Trophoblast cell (in vitro differentiated cells and primary cell): ENCODE measurements at places on chromosomes 11 and 22.

GRCh38 chr11:28457481-28458065 lies 349.4 kb downstream of the METTL15 start:
- peak; percentile 96 for DNase-seq

- no peak for DNase-seq
These were observed 11.0 kb downstream of the MS4A6E start for GRCh38 chr11:60338053-60338452.

- DNase-seq: no peak
These were observed 73.0 kb upstream of the PAX6 start for GRCh38 chr11:31884080-31884479.

GRCh38 chr11:88515002-88515401 lies 177.5 kb upstream of the CTSC start:
- DNase-seq: no peak

GRCh38 chr11:6778518-6778917 lies 4.3 kb upstream of the OR2AG1 start:
- DNase-seq: no peak

DNA sequence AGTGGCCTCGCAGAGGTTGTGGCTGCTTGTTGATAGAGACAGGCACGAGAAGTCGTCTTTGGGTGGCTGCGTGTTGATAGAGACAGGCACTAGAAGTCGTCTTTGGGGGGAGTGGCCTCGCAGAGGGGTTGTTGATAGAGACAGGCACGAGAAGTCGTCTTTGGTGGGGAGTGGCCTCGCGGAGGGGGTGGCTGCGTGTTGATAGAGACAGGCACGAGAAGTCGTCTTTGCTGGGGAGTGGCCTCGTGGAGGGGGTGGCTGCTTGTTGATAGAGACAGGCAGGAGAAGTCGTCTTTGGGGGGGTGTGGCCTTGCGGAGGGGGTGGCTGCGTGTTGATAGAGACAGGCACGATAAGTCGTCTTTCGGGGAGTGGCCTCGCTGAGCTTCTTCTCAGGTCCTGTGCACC lies 328.8 kb downstream of the TBC1D22A start:
- DNase-seq: no peak

- DNase-seq: no peak
These were observed 3.1 kb downstream of the HTR3B start for GRCh38 chr11:113907681-113908080.

- DNase-seq: no peak
These were observed 266.7 kb upstream of the B3GAT1 start for GRCh38 chr11:134678744-134679143.

GRCh38 chr11:120702656-120703055 lies 191.1 kb downstream of the GRIK4 start:
- DNase-seq: no peak

- DNase-seq: no peak
These were observed 104.2 kb upstream of the HSD17B12 start for GRCh38 chr11:43576320-43576802.

DNA sequence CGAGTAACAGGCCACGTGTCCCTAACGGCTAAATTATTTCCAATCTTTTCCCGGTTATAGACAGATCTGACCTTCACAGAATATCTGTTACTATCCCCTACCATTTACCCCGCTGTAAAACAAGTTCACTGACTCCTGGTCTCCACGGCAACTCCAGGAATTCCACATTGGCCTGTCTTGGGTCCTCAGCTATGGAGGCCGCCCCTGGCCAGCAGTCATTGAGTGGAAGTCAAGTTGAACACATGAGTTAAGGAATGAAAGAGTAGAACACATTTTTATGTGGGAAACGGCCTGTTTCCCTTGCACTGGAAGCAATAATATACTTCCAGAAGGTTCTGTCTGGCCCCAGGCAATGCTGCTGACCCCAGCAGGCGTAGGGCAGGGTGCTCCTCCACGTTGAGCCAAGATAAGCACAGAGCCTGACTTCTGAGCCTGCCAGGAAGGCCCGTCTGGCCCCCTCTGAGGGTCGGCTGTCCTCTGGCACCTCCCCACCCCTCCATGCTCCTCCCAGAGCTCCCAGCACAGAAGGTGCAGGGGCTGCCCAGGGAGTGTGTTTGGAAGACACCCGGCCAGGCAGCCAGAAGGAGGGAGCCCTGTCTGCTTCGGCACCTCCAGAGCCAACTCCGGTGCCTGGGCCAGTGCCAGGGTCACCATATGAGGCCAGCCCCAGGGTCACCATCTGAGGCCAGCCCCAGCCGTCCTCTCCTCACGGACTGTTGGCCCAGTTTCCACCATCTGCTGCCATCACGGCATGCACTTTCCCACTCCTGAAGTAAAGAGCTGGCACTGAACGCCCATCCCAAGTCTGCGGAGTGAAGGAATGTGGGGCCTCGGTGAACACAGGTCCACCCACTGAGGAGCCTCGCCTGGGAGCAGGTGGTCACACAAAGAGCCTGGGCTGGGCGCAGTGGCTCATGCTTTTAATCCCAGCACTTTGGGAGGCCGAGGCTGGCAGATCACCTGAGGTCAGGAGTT lies 813.2 kb downstream of the BRD1 start:
- DNase-seq: no peak

GRCh38 chr11:14242187-14242586 lies 116.8 kb downstream of the RRAS2 start:
- no peak for DNase-seq

GRCh38 chr11:116981266-116981885 lies 116.9 kb downstream of the SIK3 start:
- no peak for DNase-seq

GRCh38 chr22:49010070-49010863 lies 817.4 kb downstream of the BRD1 start:
- DNase-seq: no peak

- DNase-seq: peak; percentile 58
These were observed 79.0 kb downstream of the AASDHPPT start for GRCh38 chr11:106156290-106156937.

DNA sequence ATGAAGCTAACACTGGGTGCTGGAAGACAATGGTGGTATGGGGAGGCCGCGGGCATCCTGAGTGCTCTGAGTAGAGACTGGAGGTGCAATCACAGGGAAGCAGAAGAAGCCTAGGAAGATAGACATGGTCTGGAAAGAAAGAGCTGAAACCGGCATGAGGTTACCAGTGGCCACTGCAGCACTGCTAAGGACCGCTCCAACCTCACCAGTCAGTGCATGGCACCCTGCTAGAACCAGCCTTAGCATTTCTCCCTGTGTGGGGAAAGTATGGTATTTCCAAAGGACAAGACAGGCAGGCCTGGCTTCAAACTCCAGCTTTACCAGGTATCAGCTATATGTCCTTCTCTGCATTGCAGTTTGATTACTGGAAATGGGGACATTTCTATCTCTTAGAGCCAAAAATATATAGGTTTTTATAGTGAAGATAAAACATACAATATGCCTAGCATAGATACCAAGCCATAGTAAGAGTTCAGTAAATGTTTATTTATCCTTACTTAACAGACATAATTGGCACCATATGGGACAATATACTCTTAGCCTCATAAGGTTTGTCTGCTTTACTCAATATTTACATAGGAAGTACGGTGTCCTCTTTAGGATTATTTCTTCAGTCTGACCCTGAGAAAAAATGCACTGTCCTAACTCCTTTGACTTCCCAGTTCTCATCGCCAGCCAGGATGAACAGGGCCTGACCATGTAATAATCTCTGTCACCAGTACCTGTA lies 231.1 kb downstream of the TENM4 start:
- DNase-seq: no peak

DNA sequence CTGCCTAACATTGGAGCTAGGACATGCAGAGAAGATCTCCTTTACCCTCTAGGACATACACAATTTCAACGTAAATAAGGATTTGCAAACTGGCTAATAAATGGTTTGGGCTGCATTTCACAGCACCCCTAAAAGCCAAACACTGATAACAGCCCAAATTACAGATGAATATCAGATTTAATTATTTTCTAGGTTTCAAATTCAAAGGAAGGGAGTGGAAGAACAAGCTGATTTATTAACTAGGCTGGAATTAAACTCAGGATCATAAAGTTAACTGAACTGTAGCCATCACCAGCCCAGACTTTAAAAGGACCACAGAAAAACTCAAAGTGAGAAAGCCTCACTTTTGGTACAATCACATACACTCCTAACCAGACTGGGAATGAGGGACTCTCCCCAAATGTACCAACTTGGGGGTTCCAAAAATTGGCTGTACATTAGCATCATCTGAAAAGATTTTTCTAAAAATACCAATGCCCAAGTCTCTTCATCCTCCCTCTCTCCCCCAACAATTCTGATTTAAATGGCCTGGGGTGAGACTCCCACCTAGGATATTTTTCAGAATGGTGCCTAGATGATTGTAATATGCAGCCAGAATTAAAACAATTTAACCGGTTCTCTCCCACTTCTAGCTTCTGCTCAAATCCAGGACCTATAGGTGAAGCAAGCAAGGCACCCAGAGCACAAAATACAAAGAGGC lies 43.5 kb downstream of the SYTL2 start:
- no peak for DNase-seq

DNA sequence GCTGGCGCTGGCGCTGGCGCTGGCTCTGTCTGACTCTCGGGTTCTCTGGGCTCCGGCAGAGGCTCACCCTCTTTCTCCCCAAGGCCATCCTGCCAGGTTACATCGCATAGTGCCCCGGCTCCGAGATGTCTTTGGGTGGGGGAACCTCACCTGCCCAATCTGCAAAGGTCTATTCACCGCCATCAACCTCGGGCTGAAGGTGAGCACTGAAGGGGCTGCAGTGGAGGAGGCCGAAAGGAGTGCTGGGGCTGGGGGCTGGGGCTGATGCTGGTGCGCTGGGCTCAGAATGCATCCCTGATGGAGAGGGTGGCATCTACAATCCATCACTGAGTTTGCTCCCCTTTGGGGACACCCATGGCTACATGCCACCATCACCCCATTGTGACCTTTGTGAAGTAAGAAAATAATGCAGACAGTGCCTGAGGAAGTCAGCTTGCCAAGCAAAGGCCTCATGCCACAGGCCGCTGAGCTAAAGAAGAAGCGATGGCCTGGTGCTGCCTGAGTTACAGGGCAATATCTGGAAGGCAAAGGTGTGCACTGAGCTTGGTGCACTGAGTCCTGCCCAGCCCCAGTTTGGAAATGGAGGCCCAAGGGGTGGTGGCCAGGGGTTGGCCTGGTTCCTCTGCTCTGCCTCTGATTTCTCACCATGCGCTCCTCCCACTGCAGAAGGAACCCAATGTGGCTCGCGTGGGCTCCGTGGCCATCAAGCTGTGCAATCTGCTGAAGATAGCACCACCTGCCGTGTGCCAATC lies 620 bp downstream of the SMPD1 start:
- no peak for DNase-seq

- DNase-seq: no peak
These were observed 2.1 kb downstream of the GCAT start for GRCh38 chr22:37809672-37810333.

- no peak for DNase-seq
These were observed 149.8 kb upstream of the MPPED2 start for GRCh38 chr11:30735946-30736345.

DNA sequence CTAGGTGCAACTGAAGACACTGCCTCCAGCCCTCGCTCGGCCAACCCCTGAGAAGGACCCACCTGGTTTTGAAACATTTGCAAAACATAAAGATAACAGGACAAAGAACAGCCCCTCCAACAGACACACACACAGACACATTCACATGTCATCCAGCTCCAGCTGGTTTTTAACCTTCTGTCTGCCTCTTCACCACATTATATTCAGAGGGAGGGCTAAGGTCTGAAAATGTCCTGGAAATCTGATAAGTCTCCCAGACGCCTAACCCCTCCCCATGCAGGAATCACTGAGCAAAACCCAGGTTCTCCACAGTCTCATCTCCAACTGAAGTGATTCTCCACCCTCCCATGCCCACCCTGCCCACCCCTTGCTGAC lies 29.4 kb downstream of the PACSIN2 start:
- DNase-seq: no peak

- DNase-seq: no peak
These were observed 20.4 kb downstream of the ASCC2 start for GRCh38 chr22:29817724-29818123.

DNA sequence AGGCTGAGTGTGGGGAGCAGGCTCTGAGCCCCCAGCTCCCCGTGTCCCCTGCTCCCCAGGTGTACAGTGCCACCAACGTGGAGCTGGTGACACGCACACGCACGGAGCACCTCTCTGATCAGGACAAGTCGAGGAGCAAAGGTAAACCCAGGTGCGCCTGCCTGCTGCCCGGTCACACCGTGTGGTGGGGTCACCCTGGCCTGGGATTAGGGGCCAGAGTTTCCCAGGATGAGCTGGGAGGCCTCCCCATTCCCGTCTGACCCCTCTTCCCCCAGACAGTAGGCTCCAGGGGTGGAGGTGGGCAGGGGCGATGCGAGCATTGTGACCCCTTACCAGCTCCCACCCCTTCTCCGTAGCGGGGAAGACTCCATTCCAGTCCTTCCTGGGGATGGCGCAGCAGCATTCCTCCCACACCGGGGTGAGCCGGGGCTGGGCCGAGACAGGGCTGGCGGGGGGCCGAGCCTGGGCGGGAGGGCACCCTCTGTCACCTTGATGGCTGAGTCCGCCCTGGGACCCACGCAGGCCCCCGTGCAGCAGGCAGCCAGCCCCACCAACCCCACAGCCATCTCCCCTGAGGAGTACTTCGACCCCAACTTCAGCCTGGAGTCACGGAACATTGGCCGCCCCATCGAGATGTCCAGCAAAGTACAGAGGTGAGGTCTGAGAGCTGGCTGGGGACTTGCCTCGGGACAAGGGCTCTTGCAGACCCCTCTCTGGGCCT lies 3.7 kb upstream of the SSH3 start:
- no peak for DNase-seq

- peak; percentile 48 for DNase-seq
These were observed 759 bp downstream of the DESI1 start for GRCh38 chr22:41619979-41620588.

- DNase-seq: no peak
These were observed 8.6 kb downstream of the ALDH3B1 start for GRCh38 chr11:68018730-68019190.

GRCh38 chr11:100687054-100687629 lies at the start of gene ARHGAP42:
TSS of gene ARHGAP42 (plus strand) at chr11:100687288. CDS start at chr11:100687679, 391 bp downstream.
- peak; percentile 52 for DNase-seq

GRCh38 chr11:65204646-65205601 lies 23.2 kb downstream of the CAPN1 start:
- no peak for DNase-seq

DNA sequence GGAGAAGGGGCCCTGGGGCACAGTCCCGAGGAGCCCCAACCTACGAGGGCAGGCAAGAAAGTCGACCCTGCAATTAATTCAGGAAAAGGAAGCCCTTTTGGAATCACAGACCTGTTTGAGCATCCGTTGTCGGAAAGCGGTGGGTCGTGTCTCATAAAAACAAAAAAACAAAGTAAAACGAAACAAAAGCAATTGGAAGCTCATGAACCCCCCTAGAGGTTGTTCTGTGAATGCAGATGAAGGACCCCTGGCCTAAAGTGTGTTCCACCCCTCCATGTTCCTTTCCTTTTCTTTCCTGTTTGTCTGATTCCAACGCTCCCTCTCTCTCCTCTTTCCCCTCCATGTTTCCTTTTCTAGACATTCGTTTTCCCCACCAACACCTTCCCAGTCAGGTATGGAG lies 203.7 kb downstream of the GRIK4 start:
- DNase-seq: peak; percentile 12

- no peak for DNase-seq
These were observed 45.6 kb downstream of the IGLL5 start for GRCh38 chr22:22933100-22933806.
